ENCODE measurements at places on chromosomes 16 and 17.

GRCh38 chr16:31157136-31157535 lies 7.3 kb upstream of the PRSS36 start:
- no peak for DNase-seq

- no peak for DNase-seq
Measured at GRCh38 chr17:77666462-77666861, 292.0 kb upstream of the TNRC6C start.

DNA sequence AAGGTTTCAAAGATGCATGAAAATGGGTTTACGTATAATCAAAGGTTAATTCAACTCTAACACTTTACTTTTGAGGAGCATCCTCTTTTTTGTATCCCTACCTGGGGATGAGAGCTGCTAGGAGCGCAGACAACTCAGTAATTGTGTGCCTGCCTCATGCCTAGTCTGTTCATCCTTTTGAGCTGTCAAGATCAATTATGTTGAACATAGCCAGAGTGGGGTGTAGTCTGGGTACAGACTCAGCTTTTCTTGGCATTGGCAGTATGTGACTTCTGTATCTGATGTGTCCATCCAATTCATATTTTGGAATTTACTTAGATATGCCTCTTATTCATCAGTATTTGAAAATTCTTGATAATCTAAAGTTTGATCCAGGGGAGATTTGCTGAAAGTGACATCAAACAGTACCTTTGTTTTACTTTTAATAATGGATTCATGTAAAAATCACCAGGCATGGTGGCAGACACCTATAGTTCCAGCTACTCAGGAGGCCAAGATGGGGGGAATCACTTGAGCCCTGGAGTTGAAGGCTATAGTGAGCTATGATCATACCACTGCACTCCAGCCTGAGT lies 24.1 kb downstream of the PRKCA start:
- DNase-seq: no peak

- DNase-seq: no peak
Measured at GRCh38 chr17:79981661-79982101, 54.0 kb downstream of the TBC1D16 start.

GRCh38 chr16:88695218-88695617 lies 8.9 kb upstream of the SNAI3 start:
- DNase-seq: no peak

DNA sequence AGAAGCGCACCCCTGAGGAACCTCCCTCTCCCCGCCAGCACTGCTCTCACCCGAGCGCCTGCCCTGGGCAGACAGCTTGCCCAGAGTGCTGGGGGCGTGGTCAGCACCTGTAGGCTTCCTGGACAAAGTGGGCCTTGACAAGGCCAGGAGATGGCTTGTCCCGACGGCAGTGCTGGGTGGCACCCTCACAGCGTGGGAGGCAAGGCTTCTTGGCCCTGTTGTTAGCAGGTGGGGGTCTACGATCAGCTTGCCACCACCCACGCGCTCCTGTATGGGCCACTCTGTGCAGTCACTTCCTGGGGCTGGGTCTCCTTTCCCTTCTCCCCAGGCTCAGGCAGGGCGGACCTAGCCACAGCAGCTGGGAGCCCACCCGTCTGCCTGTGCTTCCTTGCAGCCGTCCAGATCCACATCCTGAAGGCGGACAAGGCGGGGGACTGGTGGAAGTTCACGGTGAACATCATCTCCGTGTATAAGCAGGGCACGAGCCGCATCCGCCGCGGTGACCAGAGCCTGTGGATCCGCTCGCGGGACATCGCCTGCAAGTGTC lies 218.0 kb downstream of the NTN1 start:
- DNase-seq: no peak

DNA sequence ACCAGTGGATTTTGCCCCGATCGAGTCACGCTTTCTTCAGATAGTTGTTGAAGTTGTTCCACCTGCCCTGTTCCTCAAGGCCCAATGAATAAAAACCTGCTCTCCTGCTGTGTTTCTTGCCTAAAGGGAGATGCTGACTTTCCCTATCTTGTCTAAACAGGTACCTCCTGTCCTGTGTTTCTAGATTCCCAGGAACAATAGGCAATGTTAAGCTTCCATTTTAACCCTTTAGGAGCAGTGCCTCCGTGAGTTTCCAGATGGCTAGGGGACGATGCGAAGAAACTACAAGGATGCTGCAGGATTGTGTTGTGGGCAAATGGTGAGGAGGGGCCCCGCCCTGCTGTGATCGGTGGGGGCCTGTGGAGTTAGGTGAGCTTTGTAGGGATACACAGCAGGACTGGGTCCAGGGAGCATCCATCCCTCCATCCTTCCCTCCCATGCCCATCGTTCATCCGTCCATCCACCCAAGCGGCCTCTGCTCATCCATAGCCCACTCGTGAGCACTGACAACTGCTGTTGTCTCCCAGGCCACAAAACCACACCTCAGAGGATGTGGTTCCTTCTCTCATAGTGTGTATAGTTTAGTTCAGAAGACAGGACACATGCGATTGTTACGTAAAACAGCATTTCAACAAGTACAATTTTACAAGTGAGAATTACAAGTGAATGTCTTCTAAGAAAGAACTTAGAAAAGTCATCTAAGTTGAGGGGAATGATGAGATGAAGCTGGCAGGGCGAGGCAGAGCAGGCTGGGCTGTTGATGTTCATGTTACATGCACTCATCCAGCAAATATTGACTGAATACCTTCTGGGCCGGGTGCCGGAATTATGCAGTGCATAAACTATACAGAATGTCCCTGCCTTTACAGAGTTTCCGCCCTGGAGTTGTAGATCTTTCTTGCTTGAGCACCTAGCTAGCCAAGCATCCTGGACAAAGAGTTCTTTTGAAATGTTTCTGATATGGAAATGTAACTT lies 5.2 kb downstream of the ARSG start:
- DNase-seq: no peak

- peak; percentile 60 for DNase-seq
Measured at GRCh38 chr17:48997827-48998586, 822 bp downstream of the IGF2BP1 start.

DNA sequence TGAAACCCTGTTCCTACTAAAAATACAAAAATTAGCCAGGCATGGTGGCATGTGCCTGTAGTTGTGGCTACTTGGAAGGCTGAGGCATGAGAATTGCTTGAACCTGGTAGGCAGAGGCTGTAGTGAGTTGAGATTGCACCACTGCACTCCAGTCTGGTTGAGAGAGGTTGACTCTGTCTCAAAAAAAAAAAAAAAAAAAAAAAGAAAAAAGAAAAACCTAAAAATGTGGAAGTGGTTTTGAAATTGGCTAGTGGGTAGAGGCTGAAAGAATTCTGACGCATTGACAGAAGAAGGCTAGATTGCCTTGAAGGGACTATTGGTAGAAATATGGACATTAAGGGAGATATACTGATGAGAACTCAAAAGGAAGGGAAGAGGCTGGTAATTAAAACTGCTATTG lies 33.6 kb upstream of the CPPED1 start:
- DNase-seq: no peak

DNA sequence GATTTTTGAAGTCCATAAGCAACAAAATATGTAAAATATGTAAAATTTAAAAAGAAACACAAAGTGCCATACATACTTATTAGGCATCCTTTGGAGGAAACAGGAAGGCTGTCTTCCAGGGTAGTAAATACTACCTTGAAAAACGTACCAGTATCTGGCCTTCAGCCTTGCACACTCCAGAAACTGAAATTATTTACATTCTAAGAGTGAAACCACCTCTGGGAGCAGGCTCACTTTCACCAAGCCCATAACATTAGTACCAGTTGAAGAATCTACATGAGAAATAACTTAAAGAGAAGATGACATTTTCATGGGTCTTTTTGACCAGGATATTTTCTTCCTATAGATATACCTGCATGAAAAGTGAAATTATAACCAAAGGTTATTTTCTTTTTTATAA lies 6.4 kb downstream of the KRTAP9-1 start:
- no peak for DNase-seq

DNA sequence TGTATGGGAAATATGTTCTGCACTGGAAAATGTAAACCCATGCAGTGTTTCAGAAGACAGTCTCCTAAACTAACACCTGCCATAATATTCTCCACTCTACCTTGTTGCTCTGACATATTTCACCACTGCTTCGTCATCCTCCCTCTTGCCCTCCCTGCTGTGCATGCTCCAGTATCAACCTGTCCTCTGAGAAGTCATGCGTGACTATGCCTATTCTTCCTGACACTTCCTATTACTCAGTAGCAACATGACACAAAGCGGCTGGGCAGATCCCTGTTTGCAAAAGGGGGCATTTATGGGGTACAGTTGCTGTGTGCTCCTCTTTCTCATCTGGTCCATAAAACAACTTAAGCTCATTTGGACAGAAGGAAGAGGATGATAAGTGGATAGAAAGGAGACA lies 805.6 kb upstream of the EEF2KMT start:
- DNase-seq: no peak
